ENCODE measurements at places on chromosomes 11 and 22.

DNA sequence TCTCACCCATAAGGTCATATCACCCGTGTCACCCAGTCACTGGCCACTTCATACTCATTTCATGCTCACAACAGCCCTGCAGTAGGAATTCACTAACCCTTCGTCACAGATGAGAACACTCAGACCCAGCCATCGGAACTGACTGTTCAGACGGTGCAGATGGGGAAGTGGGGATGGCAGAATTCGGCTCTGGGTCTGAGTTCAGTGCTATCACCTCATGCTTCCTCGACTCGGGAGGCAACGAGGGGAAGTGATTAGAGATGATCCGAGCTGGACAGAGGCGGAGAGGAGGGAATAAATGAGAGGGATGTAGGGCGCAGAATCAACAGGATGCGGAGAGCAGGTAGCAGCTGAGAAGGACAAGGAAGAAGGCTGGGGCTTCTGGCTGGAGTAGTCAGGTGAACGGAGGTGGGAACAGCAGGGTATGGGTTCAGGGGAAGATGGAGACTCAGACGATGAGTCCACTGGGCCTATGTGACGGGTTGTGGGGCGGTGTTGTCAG lies 4.7 kb downstream of the B3GNT6 start:
- DNase-seq = no peak

DNA sequence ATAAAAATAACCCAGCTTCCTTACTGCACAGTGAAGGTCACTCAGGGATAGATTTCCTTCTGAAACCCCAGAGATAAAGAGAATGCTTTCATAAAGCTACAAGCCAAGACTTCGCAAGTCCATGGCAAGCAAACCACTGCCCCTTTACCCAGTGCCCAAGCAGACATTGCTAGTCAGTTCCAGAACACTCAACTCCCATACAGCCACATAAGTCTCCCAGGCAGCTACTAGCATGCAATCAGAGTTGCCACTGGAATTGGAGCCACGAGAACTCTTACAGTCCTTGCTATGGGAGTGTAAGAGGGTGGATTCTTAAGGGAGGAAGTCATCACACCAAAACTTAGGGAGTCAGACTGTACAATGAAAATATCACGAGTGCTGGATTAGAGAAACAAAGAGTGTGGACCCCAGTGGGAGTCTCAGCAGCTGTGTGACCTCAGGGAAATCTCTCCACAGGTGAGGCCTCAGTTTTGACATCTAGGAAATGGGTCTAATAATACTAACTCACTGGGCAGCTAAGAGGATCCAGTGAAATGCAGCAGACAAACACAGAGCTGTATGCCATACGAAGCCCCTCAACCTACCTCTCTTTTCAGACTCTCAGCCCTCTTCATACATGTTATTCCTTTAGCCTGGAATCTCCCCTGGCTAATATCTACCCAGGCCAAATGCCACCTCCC lies 526.6 kb downstream of the MN1 start:
- DNase-seq = no peak

DNA sequence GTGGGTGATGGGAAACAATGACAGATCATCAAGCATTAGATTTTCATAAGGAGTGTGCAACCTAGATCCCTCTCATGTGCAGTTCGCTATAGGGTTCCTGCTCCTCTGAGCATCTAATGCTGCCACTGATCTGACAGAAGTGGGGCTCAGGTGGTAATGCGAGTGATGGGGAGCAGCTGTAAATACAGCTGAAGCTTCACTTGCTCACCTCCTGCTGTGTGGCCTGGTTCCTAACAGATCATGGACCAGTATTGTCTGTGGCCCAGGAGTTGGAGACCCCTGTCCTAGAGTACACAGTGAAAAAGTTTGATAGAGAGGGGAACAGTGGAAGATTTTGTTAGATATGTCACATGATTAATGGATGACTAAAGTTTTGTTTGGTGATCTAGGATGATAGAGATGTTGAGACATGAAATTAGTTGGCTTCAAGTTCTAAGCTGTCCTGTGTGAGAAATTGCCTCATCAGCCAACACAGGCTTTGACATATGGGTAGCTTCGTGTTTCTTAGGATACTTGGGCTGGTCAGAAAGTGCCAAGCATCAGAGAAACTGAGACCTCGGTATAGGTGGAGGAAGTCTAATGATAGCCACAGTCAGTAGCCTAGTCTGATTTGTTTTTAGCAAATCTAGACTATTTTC lies 47.4 kb downstream of the ARHGEF12 start:
- no peak for DNase-seq

GRCh38 chr11:105665281-105665680 lies 55.4 kb downstream of the GRIA4 start:
- DNase-seq = no peak

- no peak for DNase-seq
Observed at GRCh38 chr11:116498161-116498560, 274.6 kb downstream of the BUD13 start.

GRCh38 chr11:60948250-60948649 lies 3.7 kb downstream of the SLC15A3 start:
- DNase-seq = no peak

Measured in ovary (tissue), 10 donors.